Ascending aorta (tissue), 2 donors: ENCODE measurements at places on chromosomes 16 and 17.
A peak's percentile ranks its signal among the peaks of the same experiment; 100 is the strongest.

DNA sequence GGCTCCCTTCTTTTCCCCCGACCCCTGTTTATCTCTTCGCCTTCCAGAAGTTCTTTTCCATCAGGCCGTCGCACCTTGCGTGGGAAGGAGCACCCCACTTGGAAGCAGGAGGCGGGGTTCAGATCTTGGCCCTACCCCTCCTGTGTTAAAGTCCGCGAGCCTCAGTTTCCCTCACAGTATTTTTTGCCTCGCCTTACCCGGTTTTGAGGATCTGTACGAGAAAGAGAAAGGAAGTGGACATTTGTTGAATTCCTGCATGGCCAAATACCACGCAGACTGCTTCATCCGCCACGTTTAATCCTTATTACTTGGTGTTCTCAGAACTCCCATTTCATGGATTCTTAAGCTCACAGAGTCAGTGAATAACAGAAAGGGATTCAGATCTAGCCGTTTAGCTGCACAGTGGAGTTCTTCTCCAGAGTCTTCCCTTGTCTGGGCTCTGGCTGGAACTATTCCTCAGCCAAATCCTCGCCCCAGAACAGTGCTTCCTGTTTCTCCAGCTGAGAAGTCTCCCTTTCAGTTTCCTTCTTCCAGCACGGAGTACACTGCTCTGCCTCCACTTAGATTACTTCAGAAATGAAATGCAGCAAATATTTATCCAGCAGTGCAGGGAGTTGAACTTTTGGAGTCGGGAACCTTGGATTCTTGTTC, 590 bp downstream of the TMEM219 start:
- H3K4me1 ChIP-seq, result peaks cover 5% of the 10 kb centered on the region
- DNase-seq, result no peak

- H3K27me3 ChIP-seq, result no peaks in the 10 kb centered on the region
- H3K4me3 ChIP-seq, result no peak overlapping the region
- peaks cover 12% of the 10 kb centered on the region for H3K36me3 ChIP-seq
- H3K4me1 ChIP-seq, result no peaks in the 10 kb centered on the region
Observed at GRCh38 chr17:35368081-35368830, 5.2 kb downstream of the SLFN11 start.

GRCh38 chr17:38617967-38618760, 12.4 kb upstream of the SRCIN1 start:
- no peaks in the 10 kb centered on the region for H3K4me1 ChIP-seq
- H3K4me3 ChIP-seq, result no peak overlapping the region
- H3K36me3 ChIP-seq, result no peaks in the 10 kb centered on the region

GRCh38 chr17:48873209-48873608, 19.4 kb upstream of the ATP5MC1 start:
- H3K36me3 ChIP-seq, result no peaks in the 10 kb centered on the region
- DNase-seq, result no peak
- H3K27ac ChIP-seq, result no peak overlapping the region

GRCh38 chr17:62188713-62189112, 123.6 kb upstream of the MED13 start:
- DNase-seq, result no peak
- H3K27me3 ChIP-seq, result no peaks in the 10 kb centered on the region
- no peak overlapping the region for H3K27ac ChIP-seq
- no peaks in the 10 kb centered on the region for H3K36me3 ChIP-seq
- H3K4me1 ChIP-seq, result no peaks in the 10 kb centered on the region

DNA sequence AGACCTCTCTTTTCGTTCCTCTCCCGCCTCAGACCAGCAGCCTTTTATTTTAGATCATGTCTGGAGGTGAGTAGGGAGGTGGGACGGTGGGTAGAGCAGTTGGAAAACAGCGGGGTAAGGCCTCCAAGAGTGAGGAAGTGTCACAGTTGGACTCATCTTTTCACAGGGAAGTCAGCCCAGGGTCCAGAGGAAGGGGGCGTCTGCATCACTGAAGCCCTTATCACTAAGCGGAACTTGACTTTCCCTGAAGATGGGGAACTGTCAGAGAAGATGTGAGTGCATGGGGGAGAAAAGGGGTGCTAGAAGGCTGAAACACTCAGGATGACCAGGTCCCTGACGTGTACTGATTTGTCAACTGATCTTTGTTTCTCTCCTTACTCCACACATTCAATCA, 461 bp downstream of the LRRC46 start:
- H3K4me3 ChIP-seq, result peak overlapping the region; percentile 71
- peaks cover 27% of the 10 kb centered on the region for H3K36me3 ChIP-seq
- H3K27me3 ChIP-seq, result no peaks in the 10 kb centered on the region
- H3K4me1 ChIP-seq, result no peaks in the 10 kb centered on the region
- no peak overlapping the region for H3K27ac ChIP-seq

DNA sequence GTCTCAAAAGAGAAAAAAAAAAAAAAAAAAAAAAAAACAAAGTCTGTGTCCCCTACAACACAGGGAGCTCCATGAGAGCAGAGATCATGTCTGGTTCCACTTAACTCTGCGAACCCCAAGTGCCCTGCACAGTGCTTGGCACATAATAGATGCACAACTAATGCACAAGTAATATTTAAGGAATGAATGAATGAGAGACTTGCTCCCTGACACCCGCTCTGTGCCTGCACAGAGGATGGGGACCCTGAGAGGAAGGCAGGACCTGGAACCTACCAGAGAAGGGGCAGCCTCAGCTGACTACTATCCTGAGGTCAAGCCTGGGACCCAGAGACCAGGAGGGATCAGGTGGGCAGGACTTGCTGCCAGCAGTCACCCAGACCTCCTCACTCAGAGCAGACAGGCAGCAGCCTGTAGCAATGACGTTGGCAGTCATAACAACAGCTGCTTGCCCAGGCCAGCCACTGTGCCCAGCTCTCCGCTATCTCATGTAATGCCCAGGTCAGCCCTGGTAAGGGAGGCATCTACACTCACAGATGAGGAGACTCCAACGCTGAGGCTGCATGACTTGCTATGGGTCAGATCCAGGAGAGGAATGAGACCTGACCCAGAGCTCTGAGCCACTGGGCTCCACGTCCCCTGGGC, 2.9 kb downstream of the MYO15A start:
- DNase-seq, result no peak
- no peaks in the 10 kb centered on the region for H3K4me1 ChIP-seq
- H3K4me3 ChIP-seq, result no peak overlapping the region
- H3K27me3 ChIP-seq, result no peaks in the 10 kb centered on the region

GRCh38 chr16:2194852-2195321, 1.5 kb downstream of the CASKIN1 start:
- peaks cover 11% of the 10 kb centered on the region for H3K4me1 ChIP-seq
- no peak for DNase-seq
- no peak overlapping the region for H3K4me3 ChIP-seq
- no peaks in the 10 kb centered on the region for H3K36me3 ChIP-seq
- no peak overlapping the region for H3K27ac ChIP-seq

DNA sequence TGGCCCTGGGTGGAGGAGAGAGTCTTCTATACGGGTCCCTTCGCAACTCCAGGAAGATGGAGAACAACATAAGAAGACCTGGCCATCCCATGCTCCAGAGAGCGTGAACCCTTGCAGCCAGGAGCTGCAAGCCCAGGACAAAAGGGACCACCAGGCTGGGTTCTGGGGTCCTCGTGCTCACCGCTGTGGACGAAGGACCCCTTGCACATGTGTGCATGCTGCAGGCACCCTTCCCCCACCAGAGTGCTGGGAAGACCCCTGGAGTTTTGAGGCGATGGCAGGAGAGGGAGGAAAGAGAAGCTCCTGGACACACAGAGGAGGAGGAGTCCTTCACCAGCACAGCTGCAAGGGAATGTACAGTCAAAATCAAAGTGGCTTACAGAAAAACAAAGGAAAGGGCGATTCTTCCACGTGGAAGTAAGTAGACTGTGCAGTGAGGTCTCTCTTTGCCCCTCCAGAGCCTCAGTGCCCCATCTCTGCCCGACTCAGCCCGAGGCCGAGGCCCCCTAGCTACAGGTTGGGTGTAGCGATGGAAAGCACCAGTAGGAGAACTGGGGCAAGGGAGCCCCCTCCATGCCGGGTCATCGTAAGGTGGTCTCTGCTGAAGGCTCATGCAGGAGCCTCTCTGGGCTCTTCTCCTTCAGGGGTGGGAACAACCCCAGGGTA, 51.3 kb downstream of the PIMREG start:
- no peak for DNase-seq
- H3K27me3 ChIP-seq, result no peaks in the 10 kb centered on the region
- H3K4me3 ChIP-seq, result no peak overlapping the region
- H3K27ac ChIP-seq, result no peak overlapping the region
- H3K36me3 ChIP-seq, result no peaks in the 10 kb centered on the region

- H3K4me3 ChIP-seq, result no peak overlapping the region
- no peaks in the 10 kb centered on the region for H3K4me1 ChIP-seq
- DNase-seq, result no peak
- H3K36me3 ChIP-seq, result no peaks in the 10 kb centered on the region
Observed at GRCh38 chr17:13981881-13982280, 87.4 kb upstream of the COX10 start.

DNA sequence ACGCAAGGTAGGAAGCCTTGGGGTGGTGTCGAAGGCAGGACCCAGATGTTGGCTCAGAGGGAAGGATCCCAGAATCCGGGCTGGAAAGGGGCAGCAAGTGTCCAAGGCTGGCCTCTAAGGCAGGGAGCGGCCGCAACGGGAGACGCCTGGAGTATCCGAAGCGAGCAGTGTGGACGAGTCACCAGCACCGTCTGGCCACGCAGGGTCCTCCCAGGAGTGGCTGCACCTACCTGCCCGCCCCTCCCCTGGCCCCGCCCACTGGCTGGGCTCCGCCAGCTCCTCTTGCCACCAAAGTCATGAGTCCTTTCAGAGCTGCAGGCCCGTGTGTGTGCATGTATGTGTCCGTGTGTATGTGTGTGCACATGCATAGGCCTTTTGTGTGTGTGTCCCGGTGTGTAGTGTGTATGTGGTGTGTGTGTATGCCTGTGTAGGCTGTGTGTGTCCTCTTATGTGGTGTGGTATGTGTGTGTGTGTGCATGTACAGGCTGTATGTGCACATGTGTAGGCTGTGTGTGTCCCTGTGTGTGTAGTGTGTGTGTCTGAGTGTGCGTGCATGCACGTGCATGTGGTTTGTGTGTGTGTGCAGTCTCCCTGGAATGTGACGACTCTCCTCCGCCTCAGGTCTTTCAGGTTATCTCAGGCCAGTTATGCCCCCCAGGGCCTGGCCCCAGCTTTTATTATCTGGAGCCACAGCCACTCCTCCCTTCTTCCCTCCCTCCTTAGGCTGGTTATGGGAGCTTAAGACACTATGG, at the start of gene PRSS8:
PRSS8 (minus strand) TSS at position 193 of the 752 bp plus-strand sequence. CDS start 229 bp downstream, outside the sequence.
- no peak within 1 kb of the TSS for H3K27ac ChIP-seq
- H3K4me3 ChIP-seq, result no peak within 1 kb of the TSS
- no peaks in the 10 kb centered on the region for H3K27me3 ChIP-seq
- H3K36me3 ChIP-seq, result peaks cover 16% of the 10 kb centered on the region
- H3K4me1 ChIP-seq, result peaks cover 10% of the 10 kb centered on the region

DNA sequence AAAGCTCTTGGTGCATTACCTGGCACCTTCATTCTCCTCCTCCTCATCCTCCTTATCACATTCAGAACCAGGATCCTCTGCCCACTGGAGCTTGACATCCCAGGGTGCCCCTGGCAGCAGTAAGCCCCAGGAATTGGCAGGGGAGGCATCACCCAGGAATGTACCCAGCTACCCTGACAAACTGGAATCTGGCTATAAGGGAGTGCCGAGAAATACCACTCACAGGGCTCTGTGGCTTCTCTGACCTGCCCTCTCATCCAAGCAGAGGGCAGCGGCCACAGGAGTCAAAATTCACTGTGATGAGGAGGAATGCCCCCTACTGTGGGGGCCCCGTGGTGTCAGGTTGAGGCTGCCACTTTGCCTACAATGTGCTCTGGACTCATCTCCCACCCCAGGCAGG, 19.6 kb downstream of the MPP3 start:
- H3K36me3 ChIP-seq, result peaks cover 29% of the 10 kb centered on the region
- DNase-seq, result no peak
- H3K27me3 ChIP-seq, result no peaks in the 10 kb centered on the region
- no peak overlapping the region for H3K27ac ChIP-seq
- no peak overlapping the region for H3K4me3 ChIP-seq
- no peaks in the 10 kb centered on the region for H3K4me1 ChIP-seq

DNA sequence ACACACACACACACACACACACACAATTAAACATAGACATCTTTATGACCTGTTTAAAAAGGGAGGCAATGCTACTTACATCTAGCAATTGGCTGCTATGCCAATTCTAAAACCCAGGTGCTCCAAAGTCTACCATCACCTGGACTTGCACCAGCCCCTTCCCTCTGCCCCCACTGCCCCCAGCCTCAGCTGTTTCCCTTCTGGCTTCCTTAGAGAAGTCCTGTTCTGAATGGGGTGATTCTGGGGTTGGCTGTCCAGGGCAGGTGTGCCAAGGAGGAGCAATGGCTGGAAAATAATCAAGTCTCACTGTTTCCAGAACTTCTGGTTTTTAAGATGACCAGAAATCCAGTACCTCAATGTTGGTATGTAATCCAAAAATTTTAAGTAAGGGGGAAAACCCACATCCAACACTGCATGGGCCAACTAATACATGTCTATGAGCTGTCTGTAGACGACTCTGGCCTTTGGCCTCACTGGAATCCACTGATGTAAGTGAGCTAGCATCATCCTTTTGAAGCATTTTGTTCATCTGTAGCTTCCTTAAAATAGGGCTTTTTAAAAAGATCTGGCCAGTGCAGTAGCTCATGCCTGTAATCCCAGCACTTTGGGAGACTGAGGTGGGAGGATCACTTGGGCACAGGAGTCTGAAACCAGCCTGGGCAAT, 2.1 kb downstream of the IFT20 start:
- H3K4me1 ChIP-seq, result peaks cover 23% of the 10 kb centered on the region
- no peak for DNase-seq
- no peak overlapping the region for H3K27ac ChIP-seq
- no peak overlapping the region for H3K4me3 ChIP-seq

- DNase-seq, result no peak
- no peaks in the 10 kb centered on the region for H3K27me3 ChIP-seq
- H3K4me1 ChIP-seq, result peaks cover 9% of the 10 kb centered on the region
Observed at GRCh38 chr16:30377050-30377811, 2.6 kb downstream of the MYL11 start.

DNA sequence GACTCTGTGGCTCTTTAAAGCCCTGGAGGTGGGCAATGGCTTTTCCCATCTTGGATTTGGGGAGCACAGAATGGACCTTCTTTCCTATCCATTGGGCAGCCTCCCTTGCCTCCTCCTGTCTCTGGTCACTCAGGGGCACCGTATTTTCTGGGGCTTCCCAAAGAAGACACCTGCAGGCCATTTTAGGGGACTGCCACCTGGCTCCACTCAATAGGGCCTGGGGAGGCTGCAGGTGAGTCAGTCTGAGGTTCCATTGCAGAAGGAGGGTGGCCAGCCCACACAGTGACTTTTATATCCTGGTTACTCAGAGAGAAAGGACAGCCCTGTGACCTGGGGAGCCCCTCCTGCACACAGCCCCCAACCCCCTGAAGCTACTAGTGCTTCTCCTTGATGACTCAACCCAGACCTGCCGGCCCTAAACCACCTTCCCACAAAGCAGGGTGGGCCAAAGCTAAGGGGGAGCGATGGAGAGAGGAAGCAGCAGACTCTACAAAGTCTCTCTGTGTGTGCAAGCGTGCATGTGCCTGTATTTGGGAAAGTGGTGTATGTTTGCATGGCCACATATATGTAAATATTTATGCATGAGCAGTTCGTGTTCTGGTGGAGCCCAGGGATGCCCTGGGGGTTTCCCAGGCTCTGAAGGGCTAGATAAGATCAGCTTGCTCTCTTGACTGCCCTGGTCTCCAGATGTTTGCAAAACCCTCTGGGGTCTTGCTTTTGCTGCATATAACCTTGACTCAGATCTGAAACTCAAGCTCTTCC, 5.0 kb downstream of the CX3CL1 start:
- peaks cover 21% of the 10 kb centered on the region for H3K36me3 ChIP-seq
- H3K27ac ChIP-seq, result peak overlapping the region; percentile 94
- no peaks in the 10 kb centered on the region for H3K27me3 ChIP-seq
- peaks cover 43% of the 10 kb centered on the region for H3K4me1 ChIP-seq
- no peak for DNase-seq
- H3K4me3 ChIP-seq, result peak overlapping the region; percentile 23

- H3K4me1 ChIP-seq, result no peaks in the 10 kb centered on the region
- H3K27ac ChIP-seq, result no peak overlapping the region
- no peak overlapping the region for H3K4me3 ChIP-seq
- H3K36me3 ChIP-seq, result no peaks in the 10 kb centered on the region
Observed at GRCh38 chr16:59042301-59042700, 308.2 kb upstream of the GOT2 start.
